ENCODE measurements at places on chromosomes 3 and 15.

GRCh38 chr3:136353461-136353860 is 103.3 kb downstream of the PCCB start:
- DNase-seq: no peak

GRCh38 chr3:105821433-105821832 is 47.4 kb downstream of the CBLB start:
- DNase-seq: no peak

DNA sequence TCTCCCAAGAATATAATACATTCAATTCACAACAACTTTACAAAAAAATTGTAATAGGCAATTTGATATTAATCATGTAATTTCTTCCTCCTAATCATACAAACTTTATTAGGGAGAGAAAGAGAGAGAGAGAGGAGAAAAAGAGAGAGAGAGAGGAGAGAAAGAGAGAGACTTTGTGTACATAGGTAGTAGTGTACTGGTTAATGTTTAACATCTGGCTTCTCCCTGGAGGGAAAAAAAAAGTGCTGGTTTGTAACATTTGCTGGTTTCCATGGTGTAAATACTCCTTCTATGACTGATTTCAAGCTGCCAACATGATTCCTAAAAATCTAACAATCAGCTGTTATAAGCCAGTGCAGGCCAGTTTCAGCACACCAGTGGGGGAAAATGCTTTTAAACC is 98.0 kb upstream of the ARHGEF26 start:
- DNase-seq: no peak

DNA sequence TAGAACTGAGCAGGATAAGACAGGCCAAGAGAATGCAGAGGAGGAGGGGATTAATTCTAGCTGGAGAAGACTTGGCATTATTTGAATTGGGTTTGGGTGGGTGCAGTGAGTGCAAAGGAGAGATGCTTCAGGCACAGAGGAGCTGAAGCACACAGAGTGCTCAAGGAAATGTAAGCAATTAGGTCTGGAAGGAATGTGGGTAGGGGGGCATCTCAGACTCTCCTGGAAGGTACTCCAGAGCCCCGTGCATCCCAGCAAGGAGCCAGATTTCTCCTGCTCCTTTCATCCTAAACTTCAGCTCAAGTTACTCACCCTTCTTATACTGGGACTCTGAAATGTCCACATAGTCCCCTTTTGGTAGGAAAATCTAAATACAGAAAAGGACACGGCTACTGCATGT is 143.6 kb upstream of the PFN2 start:
- no peak for DNase-seq

DNA sequence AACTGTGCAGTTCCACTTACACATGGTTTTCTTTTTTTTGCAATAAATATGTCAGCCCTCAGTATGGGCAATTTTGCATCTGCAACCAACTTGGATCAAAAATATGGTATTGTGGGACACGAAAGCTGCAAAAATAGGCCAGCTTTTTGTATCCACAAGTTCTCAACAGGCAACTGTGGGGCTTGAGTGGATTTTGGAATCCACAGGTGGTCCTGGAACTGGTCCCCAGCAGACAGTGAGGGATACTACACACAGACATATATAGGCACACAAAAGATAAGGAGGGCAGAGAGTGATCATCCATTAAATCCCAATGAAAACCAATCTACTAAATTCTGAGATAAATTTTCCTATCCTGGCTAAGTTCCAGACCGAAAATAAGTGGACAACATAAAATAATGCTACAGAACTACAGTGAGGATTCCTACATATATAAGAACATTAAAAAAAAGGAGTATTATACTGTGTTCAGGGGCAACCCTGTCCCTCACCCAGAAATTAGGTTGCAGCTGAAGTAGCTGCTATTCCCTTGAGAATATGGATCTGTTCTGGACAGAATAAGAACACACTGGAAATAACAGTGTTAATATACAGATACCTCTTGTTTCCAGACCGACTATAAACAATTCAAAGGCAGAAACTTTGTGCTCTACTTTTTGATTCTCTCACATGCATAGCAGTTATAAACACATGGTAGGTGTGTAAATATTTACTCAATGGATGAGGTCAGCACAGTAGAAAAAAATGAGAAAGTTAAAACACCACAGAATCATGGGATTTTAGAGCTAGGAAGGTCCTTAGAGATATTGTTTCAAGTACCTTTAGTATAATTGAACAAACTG is 25.4 kb downstream of the DENND4A start:
- DNase-seq: no peak

GRCh38 chr3:109977897-109978296 is 640.6 kb upstream of the DPPA4 start:
- no peak for DNase-seq

DNA sequence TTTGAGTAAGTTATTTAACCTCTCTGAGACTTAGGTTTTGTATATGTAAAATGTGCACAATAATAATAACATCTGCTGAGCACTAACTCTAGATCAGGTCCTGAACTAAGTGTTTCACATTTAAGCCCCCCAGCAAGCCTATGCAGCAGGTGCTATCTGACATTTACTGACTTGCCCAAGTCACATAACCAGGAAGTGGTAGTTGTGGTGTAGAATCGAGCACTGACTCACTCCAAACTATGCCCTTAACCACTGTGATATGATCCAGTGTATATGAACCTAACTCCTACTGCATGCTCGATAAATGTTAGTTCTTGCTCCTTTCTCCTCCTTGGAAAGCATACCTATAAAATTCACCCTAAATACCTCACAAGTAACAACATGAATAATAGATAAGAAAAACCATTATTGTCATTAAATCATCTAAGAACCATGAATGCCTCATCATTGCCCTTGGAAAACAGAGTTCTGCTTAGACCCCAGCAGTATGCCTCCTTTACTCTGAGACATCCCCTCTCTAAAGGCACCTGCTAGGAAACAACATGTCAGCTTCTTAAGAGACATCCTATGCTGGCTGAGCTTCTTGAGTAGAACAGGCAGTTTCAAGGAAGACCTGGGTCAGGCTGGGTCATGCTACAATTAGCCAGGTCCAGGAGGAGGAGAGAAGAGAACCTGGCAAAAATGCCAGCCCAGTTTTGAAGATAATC is 3.0 kb upstream of the SHC4 start:
- DNase-seq: no peak

DNA sequence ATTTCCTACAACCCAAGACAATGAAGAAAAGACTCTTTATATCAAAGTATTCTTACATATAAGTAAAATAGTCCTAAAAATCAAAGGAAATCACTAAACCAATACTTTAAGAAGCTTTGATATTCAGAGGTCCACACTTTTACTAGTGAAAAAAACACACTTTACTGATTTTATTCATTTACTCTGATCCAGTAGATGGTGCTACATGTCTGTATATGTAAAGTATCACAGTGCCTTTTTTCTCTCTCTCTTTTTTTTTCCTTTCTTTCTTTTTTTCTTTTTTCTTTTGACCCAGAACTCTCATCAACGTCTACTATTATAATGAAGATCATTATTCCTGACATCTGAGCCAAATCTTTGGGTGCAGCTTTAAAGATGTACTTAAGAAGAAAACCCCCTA is 10.8 kb upstream of the CCDC39 start:
- no peak for DNase-seq

Data from activated CD4-positive, alpha-beta T cell treated with anti-CD3 and anti-CD28 coated beads for 4 hours (primary cell).